ENCODE measurements at places on chromosomes 5 and 9.

DNA sequence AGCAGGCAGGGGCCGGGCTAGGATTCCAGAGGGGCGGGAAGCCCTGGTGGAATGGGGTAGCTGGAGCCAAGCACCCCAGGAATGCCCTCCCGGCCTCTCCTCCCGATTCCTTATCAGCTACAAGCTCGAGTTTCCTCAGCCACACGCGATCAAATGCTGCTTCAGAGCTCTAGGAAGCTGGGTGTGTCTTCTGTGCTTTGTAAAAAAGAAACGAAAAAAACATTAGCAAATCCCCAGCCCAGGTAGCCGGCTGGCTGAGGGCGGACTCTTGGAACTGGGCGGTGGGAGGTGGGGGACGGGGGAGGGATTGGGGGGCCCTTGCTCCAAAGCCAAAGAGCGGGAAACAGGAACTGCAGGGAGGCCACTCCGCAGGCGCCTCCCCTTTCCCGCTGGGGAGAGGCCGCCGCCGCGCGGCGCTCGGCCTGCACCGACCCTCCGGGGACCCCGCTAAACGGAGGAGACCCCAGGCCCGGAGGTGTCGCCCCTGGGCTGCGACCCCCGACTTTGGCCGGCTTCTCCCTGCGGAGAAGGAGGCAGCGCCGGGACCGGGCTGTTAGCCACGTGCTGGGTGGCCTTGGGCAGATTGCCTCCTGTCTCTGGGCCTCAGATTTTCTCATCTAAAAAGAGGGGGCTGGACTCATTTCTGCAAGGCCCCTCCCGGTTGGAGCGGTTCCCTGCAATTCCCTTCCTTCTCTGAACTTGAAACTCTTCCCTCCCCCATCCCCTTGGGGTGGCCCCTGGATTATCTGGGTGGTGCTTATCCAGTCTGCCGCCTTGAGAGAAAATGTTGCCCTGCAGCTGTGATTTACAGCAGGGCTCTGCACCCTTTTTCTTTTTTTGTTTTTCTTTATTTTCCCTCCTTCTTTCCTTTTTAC, 40.9 kb upstream of the FABP6 start:
- DNase-seq: no peak

DNA sequence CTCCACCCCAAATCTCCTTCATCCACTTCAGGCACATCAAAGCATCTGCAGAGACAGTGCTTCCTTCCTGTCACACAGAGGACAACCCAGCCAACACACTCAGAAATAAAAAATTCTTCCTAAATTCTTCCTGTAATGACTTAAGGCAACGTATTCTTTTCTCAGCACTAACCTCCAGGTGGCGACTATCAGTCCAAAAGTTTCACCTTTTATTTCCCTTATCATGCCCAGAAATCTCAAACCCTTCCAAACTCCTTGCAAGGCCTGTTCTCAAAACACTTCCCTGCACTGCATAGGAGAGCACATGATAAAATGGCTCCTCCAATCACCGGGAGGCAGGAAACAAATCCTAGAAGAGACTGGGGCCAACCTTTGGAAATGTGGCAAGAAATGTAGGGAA, 35.1 kb downstream of the SLIT3 start:
- DNase-seq: peak; percentile 3

- no peak for DNase-seq
Measured at GRCh38 chr9:37408933-37409710, 13.4 kb upstream of the GRHPR start.

GRCh38 chr9:130172161-130172857, at the start of gene NCS1:
TSS of gene NCS1 (plus strand) at chr9:130172404. CDS start at chr9:130172664, 260 bp downstream.
- no peak for DNase-seq

GRCh38 chr5:171226864-171227263, 82.2 kb upstream of the TLX3 start:
- DNase-seq: no peak

DNA sequence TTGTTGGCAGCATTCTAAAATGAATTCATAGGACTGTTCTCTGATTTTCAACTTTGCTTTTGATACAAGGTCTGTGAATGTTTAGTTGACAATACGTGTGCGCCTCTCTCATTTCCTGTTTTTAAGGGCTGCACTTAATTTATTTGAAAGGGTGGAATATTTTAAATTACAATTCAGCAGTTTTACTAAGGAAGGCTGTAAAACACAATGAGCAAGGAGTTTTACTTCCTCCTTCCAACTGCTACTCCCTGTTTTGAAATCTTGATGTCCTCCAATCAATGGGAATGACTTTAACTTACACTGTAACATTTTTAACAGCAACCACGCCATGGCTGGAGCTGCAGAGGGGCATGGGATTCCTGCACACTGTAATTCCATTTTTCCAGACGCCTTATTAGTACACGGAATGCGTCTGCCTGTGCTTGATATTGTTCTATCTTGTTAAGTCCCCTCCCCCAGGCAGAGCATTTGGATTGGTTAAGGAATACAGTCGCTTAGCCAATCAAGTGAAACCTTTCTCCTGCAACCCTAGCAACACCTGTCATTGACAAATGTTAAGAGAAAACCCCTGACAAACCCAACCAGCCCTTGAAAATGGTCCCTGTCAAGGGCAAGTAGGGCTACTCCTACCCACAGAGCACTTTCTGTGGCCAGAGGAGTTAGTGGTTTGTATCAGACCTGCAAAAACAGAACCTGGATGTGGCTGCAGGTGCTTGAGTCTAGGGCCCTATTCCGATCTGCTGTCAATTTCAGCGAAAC, 12.5 kb upstream of the ZSWIM6 start:
- peak; percentile 61 for DNase-seq

DNA sequence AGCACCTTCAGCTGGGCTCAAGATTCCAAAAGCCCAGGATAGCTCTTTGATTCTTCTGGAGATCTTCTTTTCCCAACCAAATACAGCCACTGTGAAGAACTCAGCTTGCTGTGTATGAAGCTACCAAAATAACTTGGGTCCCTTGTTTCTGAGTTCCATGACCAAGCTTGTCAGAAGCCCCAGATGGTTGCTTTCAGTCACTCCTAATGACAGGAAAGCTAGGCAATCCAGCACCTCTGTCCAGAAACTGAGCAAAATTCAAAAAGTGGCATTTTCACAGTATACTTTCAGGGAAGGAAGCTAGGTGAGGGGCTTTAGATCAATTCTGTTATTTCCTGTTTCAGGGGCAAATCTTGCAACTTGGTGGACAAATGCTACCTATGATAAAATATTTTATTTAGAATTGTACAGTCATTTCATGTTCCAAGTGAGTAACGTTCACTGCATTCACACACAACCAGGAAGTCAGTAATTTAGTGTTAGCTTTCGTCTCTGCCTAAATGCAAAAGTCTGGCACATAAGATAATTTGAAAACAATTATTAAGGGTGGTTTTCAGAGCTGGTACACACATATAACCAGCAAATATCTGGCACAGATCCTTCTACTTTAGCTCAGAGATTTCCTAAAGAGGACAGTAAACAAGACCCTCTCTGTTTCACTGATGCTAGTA, 330.1 kb downstream of the GLIS3 start:
- DNase-seq: no peak

GRCh38 chr5:1129711-1130055, 17.8 kb upstream of the SLC12A7 start:
- DNase-seq: no peak

- no peak for DNase-seq
Measured at GRCh38 chr5:53206562-53206961, 97.0 kb upstream of the MOCS2 start.

Measured in KBM-7 (cell line).